ENCODE measurements at places on chromosomes 12 and 14.

DNA sequence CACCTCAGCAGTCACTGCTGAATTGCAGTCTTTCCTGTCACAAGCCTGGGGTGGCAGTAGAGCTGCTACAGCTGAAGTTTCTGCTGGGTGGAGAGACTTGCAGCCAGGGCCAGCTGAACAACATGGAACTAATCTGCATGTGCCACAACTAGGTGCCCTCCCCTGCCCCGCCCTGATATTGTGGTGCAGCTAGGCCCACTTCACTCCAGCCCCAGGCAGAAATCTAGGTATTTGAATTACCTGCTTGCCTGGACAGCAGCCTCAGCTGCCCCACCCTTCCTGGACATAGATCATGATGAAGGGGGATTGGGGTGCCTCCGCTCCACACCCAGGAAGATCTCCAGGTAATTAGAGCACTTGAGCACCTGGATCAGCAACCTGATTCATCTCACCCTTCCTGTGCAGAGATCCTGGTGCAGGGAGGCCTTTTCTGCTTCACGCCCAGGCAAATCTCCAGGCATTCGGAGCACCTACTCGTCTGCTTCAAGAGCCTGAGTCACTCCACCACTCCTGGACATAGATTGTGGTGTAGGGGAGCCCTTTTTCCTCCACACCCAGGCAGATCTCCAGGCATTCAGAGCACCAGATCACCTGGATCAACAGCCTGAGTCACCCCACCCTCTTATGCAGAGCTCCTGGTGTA is 477.0 kb downstream of the SOX5 start:
- DNase-seq, result no peak

DNA sequence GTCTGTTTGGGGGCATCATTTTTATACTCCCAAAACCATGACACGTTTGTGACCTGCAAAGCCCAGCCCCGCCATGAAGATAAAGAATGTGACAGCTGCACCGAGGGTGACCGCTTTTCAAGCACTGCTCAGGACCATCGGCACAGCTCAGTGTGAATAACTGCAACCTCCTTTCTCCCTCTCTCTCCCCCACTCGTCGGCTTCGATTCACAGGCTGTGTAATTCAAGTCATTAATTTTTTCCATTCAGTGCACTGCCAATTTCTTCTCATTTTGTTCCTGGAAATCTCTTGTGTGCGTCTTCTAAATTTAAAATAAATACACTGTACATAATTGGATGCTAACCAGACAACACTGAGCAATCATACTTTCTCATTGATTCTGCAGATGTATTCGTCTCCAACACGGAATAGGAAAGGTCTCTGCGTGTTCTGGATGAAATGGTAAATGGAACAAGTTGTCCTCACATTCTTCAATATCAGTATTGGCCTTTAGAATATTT is 260.8 kb downstream of the TTC8 start:
- DNase-seq, result no peak

GRCh38 chr12:100652488-100652887 is 79.0 kb downstream of the GAS2L3 start:
- DNase-seq, result no peak

- no peak for DNase-seq
Measured at GRCh38 chr12:50659690-50660424, 104.0 kb upstream of the ATF1 start.

- DNase-seq, result no peak
Measured at GRCh38 chr14:72480464-72481243, 413.2 kb downstream of the DPF3 start.

DNA sequence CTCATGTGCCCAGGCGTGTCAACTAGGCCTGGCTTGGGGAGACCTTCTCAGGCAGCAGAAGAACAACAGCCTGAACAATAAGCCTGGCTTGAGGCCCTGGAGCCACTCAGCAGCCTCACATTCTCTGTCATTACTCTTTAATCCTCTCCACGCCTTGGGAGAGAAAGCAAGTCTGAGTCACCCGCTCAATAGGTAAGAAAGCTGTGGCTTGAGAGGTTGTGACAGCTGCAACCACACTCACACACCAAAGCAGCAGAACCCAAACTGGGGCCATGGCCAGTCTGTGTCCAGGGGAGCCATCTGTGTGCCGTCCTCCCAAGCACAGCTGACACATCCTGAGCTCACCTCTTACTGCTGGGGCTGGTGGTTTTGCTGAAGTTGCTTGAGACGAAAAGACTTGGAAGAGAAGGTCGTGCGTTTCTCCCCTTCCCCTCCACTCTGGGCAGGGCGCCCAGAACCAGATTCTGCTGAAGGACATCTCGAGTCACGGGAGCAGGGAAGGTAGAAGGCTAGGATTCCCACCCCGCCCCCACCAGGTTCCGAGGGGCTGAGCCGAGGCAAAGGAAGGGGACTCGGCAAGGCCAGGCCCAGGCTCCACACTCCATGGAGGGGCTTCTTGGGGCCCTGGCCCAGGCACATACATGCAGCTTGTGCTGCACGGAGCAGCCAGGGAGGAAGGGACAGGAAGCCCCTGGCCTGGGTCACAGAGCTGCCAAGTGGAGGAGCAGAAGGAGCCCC is 5.5 kb downstream of the TMEM63C start:
- peak; percentile 50 for DNase-seq

- DNase-seq, result no peak
Measured at GRCh38 chr14:100857923-100858837, 32.3 kb downstream of the MEG3 start.

GRCh38 chr14:74231784-74232183 is 7.5 kb upstream of the VSX2 start:
- no peak for DNase-seq

Measured in sigmoid colon (tissue), 7 donors.